Chondrocyte (in vitro differentiated cells): ENCODE measurements at places on chromosomes 7 and 10. TPM values are rescaled to one million over a fixed set of nuclear protein-coding genes. Genes with fewer than 3 reads are reported as not detected.

Gene SAMD9L
- 6.8 to 22.5 TPM (median 6.9 TPM) in 3 replicates for total RNA-seq

Gene OGDHL
- total RNA-seq = 0.36 to 0.45 TPM (median 0.44 TPM) in 3 replicates

Gene CPA5
- total RNA-seq = not detected in 3 replicates

GRCh38 chr10:93554760-93555432 is 11.6 kb upstream of the FFAR4 start:
- no peak for DNase-seq
- H3K27me3 ChIP-seq = no peaks in the 10 kb centered on the region
- H3K4me1 ChIP-seq = peaks cover 8% of the 10 kb centered on the region

DNA sequence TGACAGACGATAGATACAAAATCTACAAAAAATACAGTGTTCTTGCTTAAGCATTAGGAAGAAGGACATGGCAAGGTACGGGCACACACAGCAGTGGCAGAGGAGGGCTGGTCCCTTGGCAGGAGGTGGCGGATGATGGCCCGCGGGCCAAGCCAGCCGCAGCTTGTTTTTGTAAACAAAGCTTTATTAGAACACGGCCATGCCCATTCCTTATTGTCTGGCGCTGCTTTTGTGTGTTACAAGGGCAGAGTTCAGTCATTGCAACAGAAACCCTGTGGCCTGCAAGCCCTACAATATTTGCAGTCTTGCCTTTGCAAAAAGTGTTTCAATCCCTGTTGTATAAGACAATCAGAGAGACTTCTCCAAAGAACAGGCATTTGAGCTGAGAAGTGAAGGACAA is 30.7 kb downstream of the FGFR2 start:
- H3K36me3 ChIP-seq = no peaks in the 10 kb centered on the region
- H3K27me3 ChIP-seq = no peaks in the 10 kb centered on the region
- no peak overlapping the region for H3K4me3 ChIP-seq

GRCh38 chr10:86698207-86698940 is 30.1 kb downstream of the LDB3 start:
- H3K4me3 ChIP-seq = no peak overlapping the region
- peaks cover 7% of the 10 kb centered on the region for H3K4me1 ChIP-seq
- DNase-seq = peak; percentile 59
- peaks cover 5% of the 10 kb centered on the region for H3K36me3 ChIP-seq

DNA sequence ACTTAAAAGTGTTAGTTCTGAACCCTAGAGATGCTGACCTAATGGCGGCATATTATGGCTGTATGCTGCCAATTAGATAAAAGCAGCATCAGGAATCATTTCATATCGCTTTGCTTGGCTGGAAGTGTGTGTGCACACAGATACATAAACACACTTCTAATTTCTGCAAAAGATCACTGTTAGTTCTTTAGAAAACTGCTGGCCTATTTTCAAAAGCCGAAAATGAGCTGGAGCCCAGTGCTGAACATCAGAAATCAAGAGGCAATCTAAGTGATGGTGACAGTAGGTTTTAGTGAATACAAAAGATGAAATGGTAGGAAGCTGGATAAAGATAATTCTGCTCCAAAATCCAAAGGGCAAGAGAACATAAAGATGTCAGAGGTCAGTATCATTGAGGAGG is 745.8 kb upstream of the LRRTM3 start:
- no peak for DNase-seq
- no peak overlapping the region for H3K4me3 ChIP-seq

GRCh38 chr7:94332571-94332970 is 62.1 kb upstream of the COL1A2 start:
- H3K4me1 ChIP-seq = peaks cover 42% of the 10 kb centered on the region
- H3K36me3 ChIP-seq = no peaks in the 10 kb centered on the region
- no peak overlapping the region for H3K4me3 ChIP-seq
- no peaks in the 10 kb centered on the region for H3K27me3 ChIP-seq
- DNase-seq = no peak

GRCh38 chr10:13165177-13165576 is 3.8 kb downstream of the MCM10 start:
- peaks cover 16% of the 10 kb centered on the region for H3K4me1 ChIP-seq
- no peak for DNase-seq
- no peak overlapping the region for H3K4me3 ChIP-seq

GRCh38 chr7:80635998-80636397 is 2.4 kb upstream of the CD36 start:
- H3K36me3 ChIP-seq = no peaks in the 10 kb centered on the region
- H3K4me3 ChIP-seq = no peak overlapping the region
- DNase-seq = no peak
- no peak overlapping the region for H3K27ac ChIP-seq
- no peaks in the 10 kb centered on the region for H3K27me3 ChIP-seq

DNA sequence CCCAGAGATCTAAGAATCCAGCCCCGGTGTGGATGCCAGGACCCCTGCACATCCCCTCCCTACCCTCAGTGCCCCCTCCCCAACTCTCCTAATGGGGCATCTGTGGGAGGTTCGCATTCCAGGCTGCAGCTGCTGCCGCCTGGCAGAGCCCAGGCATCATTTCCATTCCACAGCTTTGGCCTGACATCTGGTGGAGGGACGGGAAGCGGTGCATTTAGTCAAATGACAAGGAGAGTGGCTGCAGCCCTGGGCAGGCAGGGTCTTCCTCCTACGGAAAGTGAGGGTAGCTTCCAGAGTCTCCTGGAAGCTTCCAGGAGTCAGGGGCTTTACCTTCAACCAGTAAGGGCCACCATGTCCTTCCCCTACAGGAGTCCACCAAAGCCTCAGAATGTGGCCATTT is 30.8 kb downstream of the PRLHR start:
- H3K4me1 ChIP-seq = peaks cover 22% of the 10 kb centered on the region
- H3K27me3 ChIP-seq = peaks cover 9% of the 10 kb centered on the region
- peaks cover 3% of the 10 kb centered on the region for H3K36me3 ChIP-seq
- DNase-seq = no peak

- H3K27me3 ChIP-seq = peaks cover 5% of the 10 kb centered on the region
- no peak for DNase-seq
- H3K27ac ChIP-seq = no peak overlapping the region
- H3K36me3 ChIP-seq = peaks cover 6% of the 10 kb centered on the region
- no peak overlapping the region for H3K4me3 ChIP-seq
Measured at GRCh38 chr10:59354434-59354833, 7.9 kb downstream of the FAM13C start.

DNA sequence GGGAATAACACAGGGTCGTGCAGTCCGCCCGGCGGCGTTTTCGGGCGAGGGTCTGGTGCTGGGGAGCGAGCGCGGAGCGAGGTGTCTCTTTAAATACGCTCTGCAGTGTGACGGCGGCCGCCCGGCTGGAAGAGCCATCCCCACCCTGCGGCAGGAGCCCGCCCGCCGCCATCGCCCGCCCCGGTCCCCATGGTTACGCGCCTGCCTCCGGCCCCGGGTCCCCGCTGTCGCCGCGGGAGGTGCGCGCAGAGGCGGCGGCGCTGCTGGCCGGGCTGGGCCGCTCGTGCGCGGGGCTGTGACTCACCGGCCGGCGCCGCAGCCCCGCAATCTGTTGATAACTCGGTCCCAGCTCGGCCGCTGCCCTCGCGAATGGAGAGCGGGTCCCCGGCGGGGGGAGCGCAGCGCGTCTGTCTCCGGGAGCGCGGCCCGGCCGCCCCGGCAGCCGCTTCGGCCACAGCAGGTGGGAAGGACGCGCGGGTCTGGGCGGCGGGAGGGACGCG is at the start of gene ADGRA1:
Gene ADGRA1 (plus strand): TSS at position 246 of the 500 bp plus-strand sequence. CDS start 986 bp downstream, outside the sequence.
- no peak within 1 kb of the TSS for H3K27ac ChIP-seq
- no peak within 1 kb of the TSS for H3K4me3 ChIP-seq
- peaks cover 3% of the 10 kb centered on the region for H3K36me3 ChIP-seq
- peaks cover 52% of the 10 kb centered on the region for H3K27me3 ChIP-seq

DNA sequence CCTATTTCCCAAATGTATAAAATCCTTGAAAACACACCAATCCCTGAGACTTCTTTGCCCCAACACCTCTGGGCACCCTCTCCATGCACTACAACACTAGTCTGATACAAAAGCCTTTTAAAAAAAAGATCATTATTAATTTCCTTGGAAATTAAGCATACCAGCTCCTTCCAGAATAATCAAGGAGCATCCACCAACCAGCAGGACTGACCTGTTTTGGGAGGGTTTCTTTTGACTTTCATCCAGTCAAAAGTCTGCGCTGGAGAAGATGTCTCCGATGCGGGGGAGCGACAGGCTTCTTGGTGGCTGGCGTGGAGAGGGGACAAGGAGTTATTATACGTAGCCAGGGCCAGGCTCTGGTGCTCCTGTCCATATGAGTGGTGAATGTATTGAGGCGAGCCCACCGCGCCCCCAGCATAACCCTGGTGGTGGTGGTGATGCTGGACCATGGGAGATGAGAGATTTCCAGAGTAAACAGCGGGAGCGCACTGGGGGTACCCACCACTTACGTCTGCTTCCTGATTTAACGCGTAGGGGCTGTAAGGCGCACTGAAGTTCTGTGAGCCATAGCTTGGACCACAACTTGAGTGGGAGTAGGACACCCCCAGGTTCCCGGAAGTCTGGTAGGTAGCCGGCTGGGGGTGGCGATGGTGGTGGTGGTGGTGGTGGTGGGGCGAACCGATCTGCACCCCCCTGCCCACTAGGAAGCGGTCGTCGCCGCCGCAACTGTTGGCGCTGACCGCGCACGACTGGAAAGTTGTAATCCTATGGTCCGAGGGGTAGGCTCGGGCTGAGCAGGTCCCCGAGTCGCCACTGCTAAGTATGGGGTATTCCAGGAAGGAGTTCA is 527 bp downstream of the HOXA1 start:
- peak overlapping the region; percentile 93 for H3K27ac ChIP-seq
- DNase-seq = no peak
- H3K4me1 ChIP-seq = peaks cover 37% of the 10 kb centered on the region
- H3K27me3 ChIP-seq = peaks cover 54% of the 10 kb centered on the region
- peaks cover 8% of the 10 kb centered on the region for H3K36me3 ChIP-seq

- H3K4me3 ChIP-seq = no peak overlapping the region
- peaks cover 13% of the 10 kb centered on the region for H3K4me1 ChIP-seq
- no peak overlapping the region for H3K27ac ChIP-seq
- DNase-seq = no peak
- no peaks in the 10 kb centered on the region for H3K27me3 ChIP-seq
- peaks cover 37% of the 10 kb centered on the region for H3K36me3 ChIP-seq
Measured at GRCh38 chr7:111770116-111770515, 207.8 kb upstream of the IMMP2L start.
